ENCODE measurements at places on chromosomes 6 and 20.
A peak's percentile ranks its signal among the peaks of the same experiment; 100 is the strongest.

GRCh38 chr6:17392978-17393891, at the start of gene CAP2:
Gene CAP2 (plus strand): TSS chr6:17393595. CDS start chr6:17421556, 27,961 bp downstream.
- no peak for DNase-seq

DNA sequence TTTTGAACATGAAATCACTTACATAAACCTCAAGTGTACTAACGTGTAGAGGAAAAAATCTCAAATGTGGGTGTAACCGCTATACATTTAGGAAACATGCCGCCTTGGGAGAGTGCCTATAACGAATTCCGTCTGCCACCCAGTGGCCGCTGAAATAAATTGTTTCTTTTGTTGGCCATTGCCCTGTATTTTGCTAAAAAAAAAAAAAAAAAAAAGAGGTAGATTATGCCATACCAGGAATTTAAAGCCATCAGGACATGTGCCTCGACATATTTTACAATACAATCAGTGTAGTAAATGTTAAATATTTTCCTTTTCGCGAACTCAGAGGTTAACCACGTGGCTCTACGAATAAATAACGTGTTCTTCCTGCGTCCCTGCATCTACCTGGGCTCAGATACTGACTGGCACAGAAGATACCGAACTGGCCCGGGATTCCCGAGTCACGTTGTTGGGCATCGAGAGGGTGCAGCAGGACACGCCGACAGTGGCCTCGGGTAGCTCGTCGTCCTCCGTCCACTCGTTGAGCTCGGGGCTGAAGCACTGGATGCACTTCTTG, 14.3 kb downstream of the KLHL31 start:
- DNase-seq: peak; percentile 42

- no peak for DNase-seq
These were observed 159.3 kb downstream of the PREX1 start for GRCh38 chr20:48668451-48668946.

GRCh38 chr6:21754891-21755290, 161.3 kb downstream of the SOX4 start:
- DNase-seq: no peak

- no peak for DNase-seq
These were observed 38.6 kb downstream of the IBTK start for GRCh38 chr6:82208913-82209312.

DNA sequence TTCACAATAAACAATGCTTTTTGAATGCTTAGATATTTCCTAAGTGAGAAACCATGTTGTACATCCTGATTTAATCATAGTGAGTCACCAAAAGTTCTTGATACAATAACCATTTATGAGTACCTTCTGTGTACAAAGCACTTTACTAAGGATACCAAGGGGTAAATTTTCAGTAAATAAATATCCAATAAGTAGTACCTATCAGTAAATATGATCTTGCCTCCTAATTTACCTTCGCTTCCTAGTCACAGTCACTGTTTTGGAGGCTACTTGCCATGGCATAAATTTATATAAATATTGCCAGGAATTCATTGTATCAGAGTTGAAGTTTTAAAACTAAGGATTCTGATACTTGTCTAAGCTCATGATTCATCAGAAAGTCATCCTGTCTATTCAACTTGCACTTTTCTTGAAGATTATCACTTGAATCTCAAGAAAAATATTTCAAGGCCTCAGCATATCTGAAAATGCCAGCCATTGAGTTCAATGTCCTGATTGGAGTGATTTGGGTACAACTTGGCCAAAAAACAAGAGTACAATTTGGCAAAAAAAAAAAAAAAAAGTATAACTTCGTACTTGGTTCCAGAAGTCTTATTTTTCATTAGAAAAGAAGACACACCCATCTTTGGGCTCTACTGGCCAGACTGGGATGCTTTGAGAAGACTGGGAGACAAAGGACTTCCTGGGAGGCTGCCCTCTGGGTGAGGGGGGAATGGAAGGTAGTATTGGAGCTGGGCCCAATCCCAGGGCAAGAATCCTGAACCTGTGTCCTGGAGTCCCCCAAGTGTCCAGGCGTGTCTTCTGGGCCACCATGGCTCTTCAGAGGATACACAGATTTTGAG, 32.8 kb downstream of the RAB22A start:
- DNase-seq: no peak

- DNase-seq: no peak
These were observed 99.7 kb downstream of the TULP4 start for GRCh38 chr6:158411998-158412397.

DNA sequence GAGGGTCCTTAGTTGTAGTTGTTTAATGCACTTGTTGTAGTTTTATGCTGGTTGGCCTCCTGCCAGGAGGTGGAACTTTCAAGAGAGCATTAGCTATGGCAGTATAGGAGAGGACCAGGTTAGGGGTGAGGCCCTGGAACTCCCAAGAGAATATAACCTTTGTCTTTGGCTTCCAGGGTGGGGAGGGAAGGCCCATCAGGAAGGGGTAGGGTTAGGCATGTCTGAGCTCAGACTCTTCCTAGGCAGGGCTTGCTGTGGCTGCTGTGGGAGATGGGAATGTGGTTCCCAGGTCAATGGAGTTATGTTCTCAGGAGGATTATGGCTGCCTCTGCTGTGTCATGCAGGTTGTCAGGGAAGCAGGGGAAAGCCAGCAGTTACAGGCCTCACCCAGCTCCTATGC, 20.0 kb upstream of the GABRR1 start:
- no peak for DNase-seq

- DNase-seq: no peak
These were observed 434.5 kb downstream of the PREX1 start for GRCh38 chr20:48393311-48393685.

GRCh38 chr6:6591778-6592465, 3.4 kb downstream of the LY86 start:
- DNase-seq: no peak

- no peak for DNase-seq
These were observed 281.0 kb upstream of the AGPAT4 start for GRCh38 chr6:161554883-161555282.

DNA sequence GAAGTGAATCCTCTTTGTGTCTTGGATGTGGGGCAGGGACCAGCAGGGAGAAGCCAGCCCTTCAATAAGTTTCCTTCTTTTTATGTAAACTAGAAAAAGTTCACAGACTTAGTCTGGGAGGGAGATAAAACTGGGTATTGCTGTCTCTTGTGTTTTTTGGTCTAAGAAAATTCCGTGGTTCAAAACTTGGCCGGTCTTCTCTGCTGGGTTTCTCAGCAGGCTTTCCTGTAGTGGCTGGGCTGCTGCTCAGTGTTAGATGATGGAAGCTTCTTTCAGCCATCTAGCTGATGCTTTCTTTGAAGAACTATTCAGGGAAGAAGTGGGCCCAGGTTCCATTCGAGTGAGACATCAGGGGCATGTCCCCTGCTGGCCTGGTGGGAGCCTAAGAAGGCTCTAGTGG, 70.7 kb upstream of the SCP2D1 start:
- DNase-seq: no peak

- no peak for DNase-seq
These were observed 65.3 kb upstream of the VGLL2 start for GRCh38 chr6:117200067-117200466.

GRCh38 chr6:149130090-149130489, 187.4 kb upstream of the TAB2 start:
- DNase-seq: no peak

GRCh38 chr6:2688401-2689064, 62.2 kb downstream of the MYLK4 start:
- no peak for DNase-seq

DNA sequence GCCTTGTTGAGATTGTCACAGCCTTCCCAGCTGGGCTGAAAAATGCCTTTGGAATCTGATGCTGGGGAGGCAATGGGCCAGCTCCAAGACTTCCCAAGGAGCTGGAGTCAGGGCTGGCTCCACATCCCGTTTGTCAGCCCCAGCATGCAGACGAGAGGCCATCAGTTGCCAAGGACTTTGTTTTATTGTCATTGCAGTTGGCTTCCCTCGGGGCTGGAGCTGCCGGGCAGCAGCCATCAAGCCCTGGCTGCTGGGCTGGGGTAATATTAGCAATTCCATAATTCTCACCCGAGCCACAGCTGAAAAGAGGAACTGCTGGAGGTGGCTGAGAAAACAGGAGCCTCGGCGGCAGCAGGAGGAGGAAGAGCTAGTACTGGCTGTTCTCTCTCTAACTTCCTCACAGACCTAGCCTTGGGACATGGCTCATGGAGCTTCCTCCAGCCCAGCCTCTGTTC, 182.5 kb downstream of the CDC5L start:
- no peak for DNase-seq

- no peak for DNase-seq
These were observed 51.8 kb downstream of the SIM1 start for GRCh38 chr6:100412872-100413271.

GRCh38 chr6:19391926-19392325, 445.2 kb upstream of the ID4 start:
- DNase-seq: no peak

GRCh38 chr6:107657755-107658461, 166.2 kb downstream of the SCML4 start:
- DNase-seq: no peak

DNA sequence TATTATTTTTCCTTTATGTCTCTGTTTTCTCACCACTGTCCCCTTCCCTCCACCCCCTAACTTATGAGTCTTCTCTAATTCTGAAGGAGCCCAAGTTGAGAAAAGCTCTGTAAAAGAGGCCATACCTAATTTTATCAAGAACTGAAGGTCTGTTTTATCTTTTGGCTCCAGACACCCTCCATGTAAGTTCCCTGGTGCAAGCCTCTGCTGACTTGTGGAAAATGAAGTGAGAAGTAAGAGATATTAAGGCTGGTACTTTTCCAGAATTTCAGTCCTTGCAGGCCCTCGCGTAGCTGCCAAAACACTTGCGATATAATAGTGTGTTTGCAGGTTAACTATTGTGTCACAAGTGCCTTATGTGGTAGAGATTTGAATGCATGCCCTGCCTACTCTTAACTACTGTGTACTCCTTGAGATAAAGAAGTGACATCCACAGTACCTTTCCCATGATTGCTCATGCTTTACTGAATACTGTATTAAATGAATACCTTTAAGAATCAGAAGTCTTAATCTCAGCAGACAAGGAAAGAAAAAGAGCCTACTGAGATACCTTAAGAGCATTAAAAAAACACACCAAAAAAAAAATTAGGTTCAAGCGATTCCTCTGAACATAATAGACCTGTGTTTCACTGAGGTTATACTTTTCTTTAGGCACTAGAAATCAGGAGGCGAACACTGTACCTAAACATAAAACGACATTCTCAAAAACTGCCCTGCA, 143.6 kb upstream of the ZNF184 start:
- no peak for DNase-seq

GRCh38 chr6:166393535-166393823, 10.7 kb upstream of the MPC1 start:
- no peak for DNase-seq

GRCh38 chr6:160077526-160077925, 44.1 kb upstream of the SLC22A1 start:
- no peak for DNase-seq

DNA sequence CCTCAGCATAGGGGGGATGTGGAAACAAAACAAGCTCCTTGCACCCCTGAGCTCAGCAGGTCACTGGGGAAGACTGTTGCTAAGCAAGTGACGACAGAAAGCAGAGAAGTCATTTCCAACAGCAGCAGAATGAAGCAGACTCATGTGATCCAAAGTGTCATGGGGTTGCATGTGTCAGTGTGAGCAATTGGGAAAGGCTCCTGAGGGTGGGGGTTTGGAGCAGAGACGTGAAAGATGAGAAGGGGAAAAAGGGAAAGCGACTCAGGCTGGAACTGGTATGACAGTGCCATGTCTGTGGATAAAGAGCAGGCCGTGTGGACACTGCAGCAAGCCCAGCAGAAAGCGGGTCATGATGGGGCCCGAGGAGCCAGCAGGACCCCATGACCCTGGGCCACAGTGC, 363.9 kb downstream of the PREX1 start:
- DNase-seq: no peak

DNA sequence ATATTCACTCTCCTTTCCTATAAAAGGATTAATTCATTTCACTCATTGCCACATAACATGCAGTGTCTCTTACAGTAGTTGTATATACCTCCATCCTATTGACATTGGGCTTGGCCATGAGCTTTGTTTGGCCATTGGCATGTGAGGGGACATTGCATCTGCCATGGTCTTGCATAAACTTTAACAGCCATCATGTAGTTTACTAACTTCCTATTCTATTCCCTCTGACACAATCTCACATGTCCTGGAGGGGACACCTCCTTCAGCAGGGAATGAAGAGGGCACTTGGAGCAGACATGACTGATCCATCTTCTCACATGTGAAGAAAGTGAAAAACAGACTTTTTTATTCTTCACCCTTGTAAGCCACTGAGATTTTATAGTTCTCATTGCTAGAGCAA, 115.5 kb upstream of the MARCKS start:
- DNase-seq: no peak

DNA sequence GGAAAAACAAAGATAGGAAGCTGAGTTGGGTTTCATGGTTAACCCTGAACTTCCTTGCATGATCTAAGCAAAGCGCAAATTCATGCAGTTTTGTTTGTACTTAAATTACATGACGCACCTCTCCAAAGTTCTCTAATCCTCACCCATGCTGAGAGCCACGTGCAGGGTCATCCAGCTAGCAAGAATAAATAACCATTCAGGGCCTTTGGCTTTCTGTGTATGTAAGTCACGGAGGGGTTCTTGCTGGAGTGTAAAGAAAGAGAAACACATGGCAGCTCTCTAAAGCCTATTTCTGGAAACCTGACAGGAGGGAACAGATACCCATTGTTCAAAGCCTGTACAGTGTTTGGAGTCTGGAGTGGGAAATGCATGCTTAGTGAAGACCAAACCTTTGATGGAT, 171.7 kb upstream of the CCN2 start:
- no peak for DNase-seq

DNA sequence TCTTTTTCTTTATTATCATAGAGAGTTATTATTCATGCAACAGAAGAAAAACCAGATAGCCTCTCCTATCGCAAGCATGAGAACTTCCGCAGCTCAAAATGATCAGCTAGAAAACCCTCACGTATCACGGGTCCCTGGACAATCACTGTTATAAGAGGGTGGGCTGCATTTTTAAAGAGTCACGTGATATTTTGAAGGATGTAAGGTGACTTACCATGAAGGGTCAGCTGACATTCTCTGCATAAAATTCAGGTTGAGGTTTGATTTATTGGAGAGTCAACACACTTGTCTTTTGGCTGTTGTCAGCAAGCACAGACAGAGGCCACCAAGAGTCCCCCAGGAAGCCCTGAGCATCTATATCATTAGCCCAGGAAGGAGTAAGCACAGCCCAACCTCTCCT, 39.5 kb downstream of the ID4 start:
- DNase-seq: no peak

GRCh38 chr6:130843575-130844320, 16.5 kb downstream of the SMLR1 start:
- DNase-seq: no peak

- DNase-seq: no peak
These were observed 18.4 kb downstream of the SERPINB1 start for GRCh38 chr6:2823104-2823850.

All from activated CD4-positive, CD25-positive, alpha-beta regulatory T cell treated with anti-CD3 and anti-CD28 coated beads, Interleukin-2, amount 50 U/mL, for 16 hours (primary cell).